ENCODE measurements at places on chromosomes 11 and 22. TPM values are rescaled to one million over a fixed set of nuclear protein-coding genes. Genes with fewer than 3 reads are reported as not detected.

The ZC3H12C gene
- total RNA-seq: 8.3 TPM

The SLC17A6 gene
- not detected for total RNA-seq

The NCAM1 gene
- total RNA-seq: 0.06 TPM

The CALCA gene
- not detected for total RNA-seq

The C11orf16 gene
- total RNA-seq: not detected

The YPEL4 gene
- total RNA-seq: 0.35 TPM

The MMP3 gene
- total RNA-seq: not detected

The WNT11 gene
- total RNA-seq: 1.9 TPM

Measured in A549 treated with AZD2906 at 1 μM for 4 hours (cell line).